Activated CD8-positive, alpha-beta memory T cell treated with anti-CD3 and anti-CD28 coated beads for 4 hours (primary cell): ENCODE measurements at places on chromosomes 7 and 10.

- DNase-seq = no peak
These were observed 14.1 kb downstream of the SH2B2 start for GRCh38 chr7:102300643-102301221.

- DNase-seq = no peak
These were observed 47.6 kb downstream of the STEAP1B start for GRCh38 chr7:22452142-22452959.

DNA sequence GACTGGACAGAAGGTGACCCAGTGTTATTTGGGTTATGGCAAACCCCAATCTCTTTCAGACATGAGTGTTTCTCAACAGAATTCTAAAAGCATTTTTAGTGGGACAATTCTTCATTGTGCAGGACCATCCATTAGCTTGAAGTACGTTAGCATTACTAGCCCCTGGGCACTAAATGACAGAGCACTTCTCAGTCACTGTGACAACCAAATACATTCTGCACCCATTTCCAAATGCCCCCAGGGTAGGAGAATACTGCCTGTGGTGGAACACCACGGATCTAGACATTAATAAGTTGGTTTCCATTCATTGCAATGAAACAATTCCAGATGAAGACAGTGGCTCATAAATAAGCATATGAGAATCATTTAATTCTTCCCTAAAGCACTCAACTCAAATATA, 102.4 kb upstream of the FRMD4A start:
- no peak for DNase-seq

DNA sequence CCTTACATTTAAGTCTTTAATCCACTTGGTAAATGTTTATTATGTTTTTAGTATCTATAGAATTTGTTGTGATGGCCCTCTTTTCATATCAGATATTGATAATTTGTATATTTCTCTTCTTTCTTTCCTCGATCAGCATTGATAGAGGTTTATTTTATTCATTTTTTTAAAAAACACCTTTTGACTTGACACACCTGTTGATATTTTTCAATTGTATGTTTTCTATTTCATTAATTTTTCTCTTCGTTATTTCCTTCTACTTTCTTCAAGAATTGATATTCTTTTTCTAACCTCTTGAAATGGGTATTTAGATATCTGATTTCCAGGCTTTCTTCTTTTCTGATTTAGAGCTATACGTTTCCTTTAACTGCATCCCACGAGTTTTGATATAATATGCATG, 50.9 kb downstream of the BTBD16 start:
- DNase-seq = no peak

DNA sequence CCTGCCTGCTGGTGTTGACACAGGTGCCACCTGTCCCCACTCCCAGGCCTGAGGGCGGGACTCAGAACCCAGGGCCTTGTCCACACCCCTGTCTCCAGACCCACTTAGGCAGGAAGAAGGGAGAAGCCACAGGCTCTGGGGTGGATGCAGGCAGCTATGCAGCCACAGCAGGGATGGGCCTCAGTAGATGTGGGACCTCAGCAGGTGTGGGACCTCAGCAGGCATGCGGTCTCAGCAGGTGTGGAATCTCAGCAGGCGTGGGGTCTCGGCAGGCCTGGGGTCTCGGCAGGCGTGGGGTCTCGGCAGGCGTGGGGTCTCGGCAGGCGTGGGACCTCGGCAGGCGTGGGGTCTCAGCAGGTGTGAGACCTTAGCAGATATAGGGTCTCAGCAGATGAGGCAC, 118.0 kb upstream of the PITRM1 start:
- DNase-seq = no peak
